Cerebellar nuclear complex (tissue), 1 donor: ENCODE measurements at places on chromosomes 16 and 17.

- no peak for DNase-seq
These were observed at the start of gene ARHGAP27 for GRCh38 chr17:45432405-45433158. TSS of gene ARHGAP27 (minus strand) at chr17:45432870. CDS start at chr17:45430279, 2,591 bp downstream.

DNA sequence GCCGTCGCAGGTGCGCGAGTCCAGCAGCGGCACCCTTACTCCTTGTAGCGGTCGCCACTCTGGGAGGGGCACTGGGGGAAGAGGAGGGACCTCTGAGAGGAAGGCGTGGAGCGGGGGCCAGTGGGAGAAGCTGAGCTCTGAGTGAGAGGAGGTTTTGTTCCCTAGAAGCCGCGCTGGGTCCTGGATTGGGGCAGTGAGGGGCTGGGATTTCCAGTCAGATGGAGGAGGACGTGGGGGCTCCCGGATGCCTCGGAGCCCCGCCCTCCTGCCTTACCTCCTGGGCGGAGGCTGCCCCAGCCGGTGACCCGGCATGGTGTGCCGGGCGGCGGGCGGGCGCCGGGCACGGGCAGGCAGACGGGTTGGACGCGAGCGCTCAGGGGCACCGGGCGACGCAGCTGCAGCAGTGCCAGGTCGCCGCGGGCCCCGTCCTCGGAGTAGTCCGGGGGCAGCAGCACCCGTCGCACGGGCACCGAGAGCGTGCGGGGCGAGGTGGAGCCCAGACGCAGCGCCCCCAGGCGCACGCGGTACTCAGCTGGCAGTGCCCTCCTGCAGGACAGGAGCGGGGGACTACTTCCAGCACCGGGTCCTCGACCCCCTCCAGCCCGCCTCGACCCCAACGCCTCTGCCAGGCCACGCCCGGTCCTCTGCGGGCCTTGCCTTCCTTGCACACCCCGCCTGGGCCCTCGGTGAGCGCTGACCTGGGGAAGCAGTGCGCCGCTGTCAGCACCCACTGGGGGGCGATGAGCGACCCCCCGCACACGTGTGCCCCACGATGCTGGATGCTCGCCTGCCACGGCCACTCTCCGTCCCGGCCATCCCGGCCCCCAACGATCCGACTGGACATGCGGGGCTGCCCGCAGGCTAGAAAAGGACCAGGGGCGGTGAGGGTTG lies 2.0 kb downstream of the PRSS33 start:
- no peak for DNase-seq

- DNase-seq: no peak
These were observed 596 bp downstream of the DNAAF8 start for GRCh38 chr16:4734730-4735535.

- no peak for DNase-seq
These were observed 448 bp upstream of the TNFRSF12A start for GRCh38 chr16:3019594-3020246.

DNA sequence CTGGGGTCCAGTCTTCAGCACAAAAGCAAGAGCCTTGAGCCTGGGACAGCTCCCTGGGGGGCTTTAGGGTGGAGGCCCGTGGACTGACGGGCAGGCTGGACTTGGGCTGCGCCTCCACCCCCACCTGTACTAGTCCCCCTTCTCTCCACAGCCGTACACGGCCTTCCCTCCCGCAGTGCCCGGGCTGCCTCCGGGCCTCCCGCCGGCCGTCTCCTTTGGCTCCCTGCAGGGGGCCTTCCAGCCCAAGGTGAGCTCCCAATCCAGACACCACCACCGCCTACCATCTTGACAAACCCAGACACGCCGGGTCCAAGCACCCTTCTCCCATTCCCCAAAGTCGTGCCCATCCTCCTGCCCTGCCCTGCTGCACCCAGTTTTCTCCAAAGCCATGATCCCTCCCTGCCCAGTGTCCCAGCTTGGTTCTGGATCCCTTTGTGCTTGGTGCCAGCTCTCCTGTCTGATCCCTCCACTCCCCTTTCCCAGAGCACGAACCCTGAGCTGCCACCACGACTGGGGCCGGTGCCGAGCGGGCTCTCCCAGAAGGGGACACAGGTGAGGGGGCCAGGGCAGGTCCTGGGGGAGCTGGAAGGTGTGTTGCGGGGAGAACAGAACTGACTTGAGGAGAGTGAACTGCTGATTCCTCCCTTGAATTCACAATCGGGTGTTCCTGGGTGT lies 7.1 kb downstream of the FBRS start:
- DNase-seq: no peak

DNA sequence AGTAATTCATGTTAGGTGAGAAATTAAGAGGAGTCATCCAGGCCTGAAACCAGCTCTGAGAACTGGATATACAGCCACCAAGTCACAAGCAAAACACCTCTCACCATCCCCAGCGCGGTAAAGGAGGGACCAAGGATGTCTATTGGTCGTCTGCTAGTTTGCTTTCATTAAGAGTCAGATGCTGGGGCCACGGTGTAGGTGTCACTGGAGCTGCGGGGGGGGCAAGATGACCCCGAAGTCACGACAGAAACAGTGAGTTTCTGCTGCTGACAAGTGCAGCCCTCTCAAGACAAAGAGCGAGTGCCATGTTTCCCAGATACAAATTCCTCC lies 790 bp downstream of the NCBP3 start:
- no peak for DNase-seq

DNA sequence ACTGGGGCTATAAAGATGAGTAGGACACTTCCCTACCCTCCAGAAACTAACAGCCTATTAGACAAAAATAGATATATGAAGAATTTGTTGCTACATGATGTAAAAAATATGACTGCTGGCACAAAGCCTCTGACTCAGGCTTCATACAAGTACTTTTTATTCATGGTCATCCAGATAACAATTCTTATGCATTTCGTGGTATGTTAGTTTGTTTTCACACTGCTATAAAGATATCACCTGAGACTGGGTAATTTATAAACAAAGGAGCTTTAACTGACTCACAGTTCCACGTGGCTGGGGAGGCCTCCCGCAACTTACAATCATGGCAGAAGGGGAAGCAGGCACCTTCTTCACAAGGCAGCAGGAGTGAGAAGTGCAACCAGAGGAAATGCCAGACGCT lies 112.5 kb upstream of the HLF start:
- no peak for DNase-seq

- DNase-seq: no peak
These were observed 9.4 kb downstream of the RPL19 start for GRCh38 chr17:39209317-39210092.

DNA sequence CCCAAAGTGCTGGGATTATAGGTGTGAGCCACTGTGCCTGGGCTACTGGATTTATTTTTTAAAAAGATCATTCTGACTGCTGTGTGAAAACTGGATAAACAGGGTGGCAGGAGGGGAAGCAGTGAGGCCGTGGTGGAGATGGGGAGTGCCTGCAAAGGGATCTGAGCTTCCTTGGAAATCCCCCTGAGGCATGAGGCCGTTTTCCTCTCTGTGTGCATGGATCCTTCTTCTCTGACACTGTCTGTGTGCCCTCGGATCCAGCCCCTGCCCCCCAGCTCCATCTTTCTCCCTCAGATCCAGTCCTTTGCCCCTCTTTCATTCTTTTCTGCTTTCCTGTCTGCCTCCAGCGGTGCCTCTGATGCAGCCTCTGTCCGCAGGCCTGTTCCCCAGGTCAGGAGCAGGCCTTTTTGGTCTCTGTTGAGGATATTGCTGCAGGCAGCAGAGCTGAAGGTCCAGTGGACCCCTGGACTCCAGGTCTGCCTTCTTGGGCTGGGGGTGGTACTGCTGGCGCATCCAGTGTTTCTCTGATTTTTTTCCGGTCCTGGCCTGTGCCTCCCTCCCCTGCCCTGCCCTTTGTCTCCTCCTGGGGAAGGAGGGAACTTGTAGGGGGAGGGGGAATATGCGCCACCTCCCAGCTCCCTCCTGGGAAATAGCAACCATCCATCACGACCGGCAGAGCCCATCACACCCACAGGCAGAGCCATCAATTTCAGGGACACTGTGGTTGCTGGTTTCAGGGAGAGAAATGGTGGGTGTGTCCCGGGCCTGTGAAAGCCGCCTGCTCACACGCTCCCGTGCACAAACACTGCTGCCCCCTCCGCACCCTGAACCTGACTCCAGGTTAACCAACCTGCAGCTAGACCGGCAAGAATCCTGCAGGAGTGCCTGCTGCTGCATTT lies 17.0 kb downstream of the MGAT5B start:
- no peak for DNase-seq

DNA sequence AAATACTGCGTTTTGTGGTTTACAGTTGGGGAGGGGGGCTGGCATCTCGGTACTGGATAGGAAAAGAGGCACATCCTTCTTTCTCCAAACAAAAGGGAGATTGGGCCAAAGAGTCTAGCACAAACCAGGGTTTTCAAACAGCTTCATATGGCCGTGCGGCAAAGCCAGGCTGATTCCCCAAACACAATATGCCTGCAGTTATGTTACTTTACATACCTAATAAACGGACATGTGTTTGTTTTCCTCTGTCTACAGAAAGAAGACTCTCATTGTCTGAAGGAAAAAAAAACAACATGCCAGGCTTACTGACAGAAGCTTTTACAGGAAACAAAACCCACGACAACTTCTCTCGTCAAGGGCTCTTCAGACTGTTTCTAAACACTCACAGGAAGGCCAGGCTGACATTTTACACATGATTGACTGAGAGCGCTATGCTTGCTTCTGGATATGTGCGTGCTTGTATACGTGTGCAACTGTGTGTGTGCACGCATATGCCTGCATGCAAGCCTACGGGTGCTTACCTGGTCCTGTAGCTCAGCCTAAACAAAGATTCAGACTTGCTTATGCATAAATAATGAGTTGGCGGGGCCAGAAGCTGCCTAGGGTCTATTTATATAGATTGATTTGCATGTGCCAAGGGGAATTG lies 461.0 kb upstream of the C16orf82 start:
- DNase-seq: no peak

DNA sequence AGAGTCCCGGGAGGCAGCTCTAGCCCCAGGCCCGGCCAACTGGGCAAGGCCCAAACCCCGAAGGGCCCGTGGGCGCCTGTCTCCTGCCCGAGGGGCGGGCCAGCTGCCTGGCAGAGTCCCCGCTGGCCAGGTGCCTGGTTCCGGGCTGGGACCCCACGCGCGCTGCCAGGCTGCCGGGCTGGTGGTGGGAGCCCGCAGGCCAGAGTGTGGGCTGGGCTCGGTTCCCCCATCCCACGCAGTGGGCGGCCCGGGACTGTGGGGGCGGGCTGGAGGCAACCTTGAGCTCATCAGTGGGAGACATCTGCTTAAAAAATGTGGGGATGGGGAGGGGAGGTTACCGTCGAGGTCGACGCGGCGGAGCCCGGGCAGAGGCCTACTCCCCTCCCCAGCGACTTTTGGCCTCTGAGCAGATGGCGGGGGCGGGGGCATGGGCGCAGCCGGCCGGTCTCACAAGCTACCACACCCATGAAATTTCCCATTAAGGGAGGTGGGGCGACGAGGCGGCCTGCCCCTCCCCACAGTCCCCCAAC lies 176.4 kb upstream of the GSE1 start:
- DNase-seq: no peak
